ENCODE measurements at places on chromosomes 2 and 18. TPM values are rescaled to one million over a fixed set of nuclear protein-coding genes. Genes with fewer than 3 reads are reported as not detected.

GRCh38 chr18:62183578-62184195, 3.2 kb downstream of the PIGN start:
- peaks cover 2% of the 10 kb centered on the region for H3K4me1 ChIP-seq

GRCh38 chr18:77129150-77129551, 3.4 kb downstream of the MBP start:
- H3K4me1 ChIP-seq = peaks cover 48% of the 10 kb centered on the region
- H3K36me3 ChIP-seq = no peaks in the 10 kb centered on the region
- DNase-seq = no peak
- peak overlapping the region; percentile 95 for H3K4me3 ChIP-seq
- H3K27me3 ChIP-seq = peaks cover 22% of the 10 kb centered on the region

DNA sequence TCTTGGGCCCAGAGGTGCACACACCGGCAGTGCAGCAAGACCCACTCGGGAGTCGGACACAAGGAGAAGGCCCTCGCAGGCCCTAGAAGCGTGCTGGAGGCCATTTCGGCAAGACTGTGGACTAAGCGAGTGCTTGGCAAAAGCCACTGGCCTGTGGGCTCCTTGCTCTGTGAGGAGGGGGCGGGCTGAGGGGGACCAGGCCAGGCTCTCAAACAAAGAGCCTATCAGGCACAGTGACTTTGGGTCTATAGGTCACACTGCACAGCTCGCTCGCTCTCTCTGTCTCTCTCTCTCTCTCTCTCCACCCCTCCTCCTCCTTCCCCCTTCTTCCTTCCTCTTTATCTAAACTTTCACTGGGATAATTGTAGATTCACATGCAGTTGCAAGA, 23.6 kb upstream of the ZCCHC2 start:
- no peak overlapping the region for H3K27ac ChIP-seq
- no peaks in the 10 kb centered on the region for H3K27me3 ChIP-seq
- H3K36me3 ChIP-seq = no peaks in the 10 kb centered on the region
- H3K4me3 ChIP-seq = no peak overlapping the region
- H3K4me1 ChIP-seq = no peaks in the 10 kb centered on the region
- DNase-seq = no peak

DNA sequence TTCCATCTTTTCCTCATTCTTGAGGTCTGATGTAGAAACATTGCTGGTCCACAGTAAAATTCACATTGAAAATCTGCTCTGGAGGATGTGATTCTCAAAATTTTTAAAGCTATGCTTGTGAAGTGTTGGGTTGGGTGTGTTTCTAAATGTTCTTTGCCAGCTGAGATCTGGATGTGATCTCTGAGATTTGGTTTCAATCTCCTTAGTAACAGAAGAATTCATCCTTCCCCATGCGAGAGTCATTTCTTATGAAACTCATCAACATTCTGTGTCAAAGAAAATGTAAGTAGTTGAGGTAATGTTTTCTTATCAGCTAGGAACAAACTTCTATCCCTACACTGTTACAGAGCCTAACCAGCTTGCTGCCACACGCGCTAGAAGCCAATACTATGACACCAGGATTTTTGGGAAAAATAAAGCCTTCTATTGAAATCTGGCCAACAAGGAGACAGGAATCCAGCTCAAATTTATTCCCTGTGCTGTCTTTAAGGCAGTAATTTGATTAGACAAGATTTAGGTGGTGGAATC, 134.9 kb downstream of the PTH2R start:
- H3K27me3 ChIP-seq = no peaks in the 10 kb centered on the region
- no peak for DNase-seq
- no peak overlapping the region for H3K27ac ChIP-seq
- no peaks in the 10 kb centered on the region for H3K36me3 ChIP-seq
- no peak overlapping the region for H3K4me3 ChIP-seq
- H3K4me1 ChIP-seq = no peaks in the 10 kb centered on the region

The CFC1 gene
- 1.8 TPM for total RNA-seq

- no peak overlapping the region for H3K4me3 ChIP-seq
- no peak overlapping the region for H3K27ac ChIP-seq
- H3K36me3 ChIP-seq = no peaks in the 10 kb centered on the region
- no peaks in the 10 kb centered on the region for H3K27me3 ChIP-seq
Observed at GRCh38 chr2:191985740-191986139, 138.9 kb upstream of the CAVIN2 start.

The TRIM54 gene
- 2.0 TPM for total RNA-seq

The CPS1 gene
- 31.1 TPM for total RNA-seq

The KRCC1 gene
- 8.0 TPM for total RNA-seq

DNA sequence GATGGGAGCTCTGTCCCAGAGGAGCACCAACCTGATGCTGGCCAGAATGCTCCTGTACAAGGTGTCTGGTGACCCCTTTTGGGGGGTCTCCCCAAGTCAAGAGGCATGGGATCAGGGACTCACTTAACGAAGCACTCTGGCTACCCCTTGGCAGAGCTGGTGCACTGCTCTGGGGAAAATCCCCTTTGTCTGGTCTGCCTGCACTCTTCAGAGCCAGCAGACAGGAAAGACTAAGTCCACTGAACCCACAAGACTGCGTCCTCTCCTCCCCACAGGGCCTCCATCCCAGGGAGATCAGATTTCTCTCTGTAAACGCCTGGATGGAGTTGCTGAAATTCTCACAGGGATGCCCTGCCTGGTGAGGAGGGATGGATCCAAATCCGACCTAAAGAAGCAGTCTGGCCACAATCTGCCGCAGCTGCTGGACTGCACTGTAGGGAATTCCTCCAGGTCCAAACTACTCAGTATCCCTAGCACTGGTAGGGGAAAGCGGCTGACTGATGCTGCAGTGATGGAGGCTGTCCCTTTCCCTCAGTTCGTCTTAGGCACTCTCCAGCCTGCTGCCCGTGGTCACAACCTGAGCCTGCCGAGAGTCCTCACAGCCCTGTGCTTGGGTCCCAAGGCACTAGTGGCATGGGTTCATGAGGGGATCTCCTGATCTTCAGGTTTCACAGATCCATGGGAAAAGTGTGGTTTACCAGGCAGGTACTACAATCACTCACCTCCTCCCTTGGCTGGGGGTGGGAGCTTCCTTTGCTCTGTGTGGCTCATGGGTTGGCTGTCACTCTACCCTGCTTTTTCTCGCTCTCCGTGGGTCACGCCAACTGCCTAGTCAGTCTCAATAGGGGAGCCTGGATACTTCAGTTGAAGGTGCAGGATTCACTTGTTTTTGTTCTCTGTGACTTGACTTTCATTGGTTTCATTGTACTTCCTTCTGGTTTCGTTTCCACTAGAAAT, 98.6 kb downstream of the SLC4A10 start:
- H3K4me1 ChIP-seq = peaks cover 4% of the 10 kb centered on the region
- H3K4me3 ChIP-seq = no peak overlapping the region
- no peak for DNase-seq

GRCh38 chr2:182866461-182867406, at the start of gene FRZB:
TSS of gene FRZB (minus strand) at chr2:182866637. CDS start at chr2:182866552, 85 bp downstream.
- H3K4me3 ChIP-seq = peak within 1 kb of the TSS; percentile 97
- peaks cover 17% of the 10 kb centered on the region for H3K4me1 ChIP-seq

The SMCHD1 gene
- 34.4 TPM for total RNA-seq

The PSTPIP2 gene
- 0.20 TPM for total RNA-seq

- peaks cover 14% of the 10 kb centered on the region for H3K4me1 ChIP-seq
- peaks cover 2% of the 10 kb centered on the region for H3K27me3 ChIP-seq
- no peaks in the 10 kb centered on the region for H3K36me3 ChIP-seq
- H3K4me3 ChIP-seq = no peak overlapping the region
- no peak for DNase-seq
Observed at GRCh38 chr18:76264198-76264875, 230.7 kb downstream of the ZNF516 start.

DNA sequence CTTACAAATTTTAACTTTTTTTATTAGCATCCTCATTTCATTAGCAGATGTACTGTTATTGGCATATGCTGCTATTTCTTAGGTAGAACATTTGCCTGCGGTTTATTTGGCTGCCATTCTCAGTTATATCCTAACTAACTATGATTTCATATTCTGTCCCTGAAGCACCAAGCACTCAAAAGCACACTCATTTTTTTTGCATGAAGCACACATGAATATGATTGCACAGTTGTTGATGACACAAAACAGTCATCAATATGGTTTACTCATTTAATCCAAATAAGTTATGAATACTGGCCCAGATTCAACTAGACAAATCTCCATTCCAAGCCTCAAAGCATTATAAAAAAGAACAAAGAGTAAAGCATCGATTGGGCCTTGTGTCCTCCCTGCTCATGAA, 129.4 kb upstream of the CNTNAP5 start:
- no peak overlapping the region for H3K27ac ChIP-seq
- no peaks in the 10 kb centered on the region for H3K27me3 ChIP-seq

The ZNF521 gene
- total RNA-seq = 58.7 TPM

The DPP10 gene
- 15.1 TPM for total RNA-seq

- no peak overlapping the region for H3K27ac ChIP-seq
- H3K4me3 ChIP-seq = no peak overlapping the region
- no peaks in the 10 kb centered on the region for H3K4me1 ChIP-seq
- no peaks in the 10 kb centered on the region for H3K27me3 ChIP-seq
- no peak for DNase-seq
Observed at GRCh38 chr2:143138292-143138691, 9.1 kb downstream of the ARHGAP15 start.

DNA sequence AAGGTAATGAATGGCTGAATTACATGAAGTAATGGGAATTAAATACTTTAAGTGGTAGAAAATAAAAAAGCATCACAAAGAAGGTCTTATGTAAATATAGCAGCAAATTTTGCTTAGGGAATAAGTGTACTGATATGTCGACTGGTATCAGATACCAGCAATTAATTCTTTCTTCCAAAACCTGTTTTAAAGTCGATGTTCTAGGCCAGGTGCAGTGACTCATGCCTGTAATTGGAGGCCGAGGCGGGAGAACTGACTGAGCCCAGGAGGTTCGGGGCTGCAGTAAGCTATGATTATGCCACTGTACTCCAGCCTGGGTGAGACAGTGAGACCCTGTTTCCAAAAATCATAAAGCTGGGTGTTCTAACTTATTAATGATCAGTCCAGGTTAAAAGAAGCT, 30.3 kb downstream of the SP3 start:
- no peak overlapping the region for H3K27ac ChIP-seq
- H3K4me1 ChIP-seq = peaks cover 6% of the 10 kb centered on the region
- no peaks in the 10 kb centered on the region for H3K27me3 ChIP-seq
- no peak overlapping the region for H3K4me3 ChIP-seq
- no peaks in the 10 kb centered on the region for H3K36me3 ChIP-seq
- DNase-seq = no peak

- no peaks in the 10 kb centered on the region for H3K36me3 ChIP-seq
- no peaks in the 10 kb centered on the region for H3K4me1 ChIP-seq
- no peak for DNase-seq
- H3K27me3 ChIP-seq = no peaks in the 10 kb centered on the region
- no peak overlapping the region for H3K4me3 ChIP-seq
Observed at GRCh38 chr2:209162129-209162528, 261.7 kb upstream of the MAP2 start.

DNA sequence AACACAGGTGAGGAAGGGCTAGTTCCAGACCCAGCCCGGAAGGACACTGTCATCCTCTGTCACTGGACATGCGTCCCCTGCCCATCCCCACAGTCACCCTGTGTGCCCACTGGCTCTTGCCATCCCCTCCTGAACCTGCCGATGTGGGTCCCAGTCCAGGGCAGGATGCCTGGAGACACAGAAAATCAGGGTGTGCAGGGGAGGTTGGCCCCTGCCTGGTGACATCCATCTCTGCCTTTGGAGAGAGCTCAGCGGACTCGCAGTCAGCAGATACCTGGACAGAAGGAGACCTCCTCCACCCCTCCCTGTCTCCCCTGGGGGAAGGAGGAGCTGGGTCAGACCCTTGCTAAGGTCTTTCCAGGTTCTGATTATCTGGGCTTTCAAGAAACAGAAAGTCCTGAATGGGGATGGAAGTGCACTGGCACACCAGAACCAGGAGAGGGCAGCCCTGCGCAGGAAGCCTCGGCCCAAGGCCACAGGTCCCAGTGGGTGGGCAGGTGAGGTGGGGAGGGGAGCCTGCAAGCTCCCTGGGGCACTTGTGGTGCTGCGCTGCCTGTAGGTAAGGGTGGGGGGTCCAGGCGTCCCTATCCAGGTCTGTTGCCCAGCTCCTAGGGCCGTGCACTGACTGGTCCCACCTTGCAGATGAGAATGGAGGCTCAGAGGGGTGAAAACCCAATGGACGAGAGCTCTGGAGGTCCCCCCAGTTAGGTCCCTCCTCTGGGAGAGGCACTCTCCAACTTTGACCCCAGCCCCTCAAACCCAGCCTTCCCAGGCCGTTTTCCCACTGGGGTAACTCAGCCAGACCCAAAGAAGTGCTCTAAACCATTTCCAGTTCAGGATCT, 9.7 kb upstream of the OTOS start:
- H3K4me3 ChIP-seq = no peak overlapping the region
- H3K27me3 ChIP-seq = peaks cover 13% of the 10 kb centered on the region
- peaks cover 11% of the 10 kb centered on the region for H3K36me3 ChIP-seq
- peak; percentile 79 for DNase-seq
- H3K27ac ChIP-seq = no peak overlapping the region

The GRHL1 gene
- total RNA-seq = 4.3 TPM

The FOXD4L1 gene
- total RNA-seq = 0.44 TPM

The STK11IP gene
- 34.5 TPM for total RNA-seq

DNA sequence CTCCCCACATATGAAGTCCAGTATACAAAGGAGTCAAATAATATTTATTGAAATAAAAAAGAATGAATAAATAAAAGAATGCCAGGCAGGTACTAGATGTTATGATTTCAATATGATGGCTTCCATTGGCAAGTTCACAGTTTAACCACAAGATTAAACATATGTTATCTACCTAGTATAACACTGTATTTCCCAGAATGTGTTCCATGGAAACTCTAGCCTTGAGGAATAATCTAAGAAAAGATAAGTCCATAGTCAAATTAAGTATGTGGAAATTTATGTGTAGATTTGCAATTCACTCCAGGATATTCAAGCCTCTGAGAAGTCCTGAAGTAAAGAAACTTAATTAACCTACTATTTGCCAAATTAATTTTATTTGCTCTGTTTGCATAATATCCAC, 71.1 kb upstream of the FMNL2 start:
- no peaks in the 10 kb centered on the region for H3K27me3 ChIP-seq
- H3K27ac ChIP-seq = no peak overlapping the region
- peaks cover 5% of the 10 kb centered on the region for H3K36me3 ChIP-seq
- H3K4me1 ChIP-seq = no peaks in the 10 kb centered on the region
- no peak for DNase-seq

DNA sequence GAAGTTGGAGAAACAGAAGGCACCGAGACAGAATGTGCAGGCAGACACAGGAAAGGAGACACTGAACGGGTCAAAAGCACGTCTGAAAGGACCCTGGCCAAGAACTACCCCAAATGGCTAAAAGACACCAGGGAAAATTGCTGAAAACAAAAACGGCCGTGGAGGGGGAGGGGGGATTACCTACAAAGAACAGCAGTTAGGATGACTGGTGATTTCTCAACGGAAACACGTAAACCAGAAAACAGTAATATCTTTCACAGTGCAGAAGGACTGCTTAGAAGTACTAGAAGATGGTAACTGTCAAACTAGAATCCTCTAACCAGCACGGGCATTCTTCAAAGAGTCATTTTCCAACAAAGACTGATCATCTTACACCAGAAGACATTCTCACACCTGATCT, 142.6 kb downstream of the HDAC4 start:
- H3K27me3 ChIP-seq = peaks cover 6% of the 10 kb centered on the region
- H3K4me3 ChIP-seq = peak overlapping the region; percentile 70
- H3K36me3 ChIP-seq = no peaks in the 10 kb centered on the region
- no peak for DNase-seq
- peaks cover 47% of the 10 kb centered on the region for H3K4me1 ChIP-seq

- no peak for DNase-seq
- no peak overlapping the region for H3K4me3 ChIP-seq
- H3K36me3 ChIP-seq = no peaks in the 10 kb centered on the region
- H3K27ac ChIP-seq = no peak overlapping the region
- peaks cover 3% of the 10 kb centered on the region for H3K27me3 ChIP-seq
Observed at GRCh38 chr18:49788327-49788898, 24.9 kb downstream of the ACAA2 start.

GRCh38 chr2:175621821-175622220, 380.2 kb downstream of the LNPK start:
- H3K36me3 ChIP-seq = no peaks in the 10 kb centered on the region
- H3K4me3 ChIP-seq = no peak overlapping the region
- DNase-seq = no peak
- H3K27ac ChIP-seq = no peak overlapping the region

The ZNF385B gene
- not detected for total RNA-seq
